Pulmonary artery endothelial cell (primary cell): ENCODE measurements at places on chromosomes 7 and 10.

DNA sequence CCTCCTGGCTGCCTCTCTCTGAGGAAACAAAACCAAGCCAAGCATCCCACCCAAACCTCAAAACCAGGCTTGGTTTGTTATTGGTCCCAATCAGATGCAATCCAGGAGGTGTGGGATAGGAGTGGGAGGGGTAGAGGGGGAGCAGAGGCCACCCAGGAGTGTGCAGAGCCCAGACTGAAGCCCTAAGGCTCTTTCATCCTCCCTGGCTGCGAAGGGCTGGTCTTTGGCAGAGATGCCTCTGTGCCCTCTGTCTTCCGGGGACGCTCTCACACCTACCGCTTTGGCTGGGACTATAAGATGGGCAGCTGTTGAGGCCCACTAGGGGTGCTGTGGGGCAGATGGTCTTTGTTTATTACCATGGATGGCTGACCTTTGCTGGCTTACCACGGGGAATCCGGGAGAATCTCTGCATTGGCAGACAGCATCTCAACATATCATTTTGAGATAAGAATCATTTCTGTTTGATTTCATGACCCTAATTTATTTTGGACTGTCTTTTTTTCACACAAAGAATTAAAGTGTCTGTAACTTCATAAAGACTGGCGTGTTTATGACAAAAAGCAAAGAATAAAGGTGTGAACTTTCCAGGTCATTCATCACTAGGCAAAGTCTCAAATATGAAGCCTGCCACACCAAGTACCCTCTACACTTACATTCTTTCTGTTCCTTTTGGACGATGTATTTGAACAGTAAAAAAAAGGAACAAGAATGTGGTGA lies 6.5 kb upstream of the DENND2A start:
- no peak for DNase-seq

GRCh38 chr7:88387368-88387767 lies 80.7 kb upstream of the STEAP4 start:
- DNase-seq = no peak

DNA sequence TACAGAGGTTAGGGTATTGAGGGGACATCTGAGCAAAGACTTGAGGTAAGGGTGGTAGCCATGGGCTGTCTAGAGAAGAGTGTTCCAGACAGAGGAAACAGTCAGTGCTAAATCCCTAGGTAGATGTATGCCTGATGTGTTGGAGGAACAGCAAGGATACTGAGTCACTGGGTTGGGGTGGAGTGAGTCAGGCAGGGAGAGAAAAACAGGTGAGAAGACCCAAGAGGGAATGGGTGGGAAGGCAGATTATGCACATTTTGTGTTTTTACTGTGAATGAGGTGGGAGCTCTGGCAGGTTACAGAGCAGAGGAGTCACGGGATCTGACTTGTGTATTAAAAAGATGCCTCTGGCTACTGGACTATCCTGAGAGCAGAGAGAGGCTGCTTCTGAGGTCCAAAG lies 285.0 kb downstream of the CALN1 start:
- no peak for DNase-seq

DNA sequence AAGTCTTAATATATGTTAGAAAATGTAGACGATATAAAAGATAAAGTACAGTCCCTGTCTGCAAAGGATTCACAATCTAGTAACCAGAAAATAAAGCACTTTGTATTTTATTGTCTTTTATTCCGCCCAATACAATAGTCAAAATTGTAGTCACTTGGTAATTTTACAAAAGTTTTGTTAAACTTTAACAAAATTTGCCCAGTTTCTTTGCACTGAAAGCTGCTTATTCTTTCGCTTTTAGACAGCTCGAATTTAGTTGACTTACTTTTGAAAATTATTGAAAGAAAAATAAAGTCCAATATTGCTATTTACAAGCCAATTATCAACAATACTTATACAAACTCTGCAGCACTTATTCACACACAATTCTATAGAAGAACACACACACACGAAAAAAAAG lies 534.9 kb upstream of the LRRTM3 start:
- DNase-seq = no peak

GRCh38 chr7:37494926-37495325 lies 46.3 kb upstream of the ELMO1 start:
- DNase-seq = no peak

DNA sequence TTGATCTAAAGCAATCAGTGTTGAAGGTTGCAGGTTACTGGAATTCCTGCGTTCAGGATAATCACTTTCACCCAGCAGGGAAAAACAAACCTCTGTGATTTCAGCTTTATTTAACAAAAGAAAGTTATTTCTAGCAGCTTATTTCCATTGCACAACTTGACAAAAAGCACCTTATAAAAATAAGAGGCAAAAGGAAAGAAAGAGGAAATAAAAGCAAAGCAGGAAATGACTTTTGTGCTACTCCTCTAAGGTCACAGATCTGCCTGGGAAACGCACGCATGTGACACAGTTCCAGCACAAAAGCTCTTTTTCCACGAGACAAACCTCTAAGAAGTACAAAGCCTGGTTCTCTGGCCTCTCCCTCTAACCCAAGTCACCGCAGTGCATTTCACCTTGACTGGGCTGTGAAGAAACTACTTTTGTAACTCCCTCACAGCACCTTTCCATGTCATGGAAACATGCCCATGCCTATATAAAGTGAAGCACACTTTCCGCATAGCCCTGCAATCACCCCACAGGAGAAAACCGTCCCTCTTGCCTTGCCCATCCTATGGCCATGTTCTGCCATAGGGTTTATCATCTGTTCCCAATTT lies 870 bp downstream of the ANK3 start:
- DNase-seq = no peak
